ENCODE measurements at places on chromosomes 3 and 15.

DNA sequence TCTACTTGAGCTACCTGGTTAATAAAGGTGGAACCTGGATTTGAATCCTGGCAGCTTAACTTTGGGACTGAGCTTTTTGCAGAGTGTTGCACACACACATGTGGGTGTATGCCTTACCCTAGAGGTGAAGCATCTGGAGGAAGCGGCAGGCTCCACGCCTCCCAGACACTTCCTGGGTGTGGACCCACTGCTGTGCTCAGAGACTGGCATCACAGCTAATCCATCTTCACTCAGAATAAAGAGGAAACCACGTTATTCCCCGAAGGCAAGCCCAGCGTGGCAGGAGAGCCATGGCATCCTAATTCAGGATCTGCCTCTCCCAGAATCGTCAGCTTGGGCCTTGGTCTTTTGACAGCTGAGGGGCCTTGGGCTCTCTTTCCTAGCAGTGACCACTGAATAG, 25.5 kb downstream of the CCDC13 start:
- no peak for DNase-seq

GRCh38 chr3:141080431-141080830, 29.3 kb downstream of the SPSB4 start:
- no peak for DNase-seq

- no peak for DNase-seq
Measured at GRCh38 chr15:49538520-49538919, 82.1 kb downstream of the FAM227B start.

- no peak for DNase-seq
Measured at GRCh38 chr3:178465260-178466180, 70.7 kb upstream of the KCNMB2 start.

DNA sequence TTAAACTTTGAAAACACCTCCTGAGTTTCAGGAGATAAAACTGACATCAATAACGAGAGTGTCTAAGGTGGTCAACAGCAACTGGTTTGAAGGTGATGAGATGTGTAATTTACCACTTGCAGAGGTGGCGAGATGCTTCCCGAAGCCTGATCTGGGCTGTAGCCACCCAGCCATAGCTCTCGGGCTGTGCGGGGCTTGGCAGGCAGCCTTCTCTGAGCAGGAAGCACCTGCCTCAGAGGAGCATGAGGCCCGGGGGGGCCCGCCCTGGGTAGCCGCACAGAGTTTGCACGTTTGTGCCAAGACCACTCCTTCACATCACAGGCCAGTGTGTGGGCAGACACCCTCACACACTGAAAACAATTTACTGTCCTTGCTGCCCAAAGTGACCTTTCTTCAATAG, 220.3 kb downstream of the CACNA2D3 start:
- DNase-seq: no peak

GRCh38 chr3:77039606-77040171, at the start of gene ROBO2:
ROBO2 (plus strand) TSS chr3:77040099; CDS start chr3:77040786, 687 bp downstream.
- DNase-seq: no peak

DNA sequence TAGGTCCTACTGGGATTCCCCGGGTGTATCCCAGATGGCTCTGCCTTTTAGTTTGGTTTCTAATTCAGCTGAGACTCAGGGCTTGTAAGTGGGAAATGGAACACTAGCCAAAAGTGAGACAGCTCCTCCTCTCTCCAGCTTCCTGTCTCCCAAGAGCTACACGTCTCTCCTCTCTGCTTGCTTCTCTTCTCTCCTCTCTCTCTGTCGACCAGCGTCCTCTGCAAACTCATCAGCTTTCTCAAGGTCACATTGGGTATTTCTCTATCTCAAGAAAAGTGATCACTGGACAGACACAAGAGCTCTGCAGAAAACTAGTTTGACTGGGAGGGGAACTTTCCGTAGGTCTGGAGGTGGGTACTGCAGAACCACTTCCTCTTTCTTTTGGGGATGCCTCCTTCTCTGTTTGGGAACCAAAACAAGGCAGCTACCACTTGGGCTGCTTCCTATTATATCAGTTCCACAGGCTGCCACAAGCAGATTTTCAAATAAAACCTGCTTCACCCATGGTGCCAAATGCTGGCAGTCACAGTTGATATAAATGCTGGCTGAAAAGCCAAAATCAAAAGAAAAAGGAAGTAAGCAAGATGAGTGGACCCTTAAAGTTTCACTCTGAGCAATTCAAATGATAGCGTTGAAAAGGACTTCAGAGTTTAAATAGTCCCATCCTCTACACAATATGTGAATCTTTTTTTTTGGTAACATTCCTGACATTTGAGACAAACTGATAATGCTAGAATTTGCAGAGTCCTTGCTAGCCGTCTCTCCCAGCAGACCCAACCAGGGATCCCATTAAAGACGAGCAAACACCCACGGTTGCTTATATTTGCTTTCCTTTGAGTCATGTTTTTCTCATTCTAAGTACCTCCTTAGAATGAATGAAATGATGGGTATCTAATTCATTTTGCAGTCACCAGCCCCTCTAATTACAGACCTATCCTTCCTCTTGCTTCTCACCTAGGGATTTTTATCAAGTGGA, 7.2 kb upstream of the DYNC1LI1 start:
- no peak for DNase-seq

DNA sequence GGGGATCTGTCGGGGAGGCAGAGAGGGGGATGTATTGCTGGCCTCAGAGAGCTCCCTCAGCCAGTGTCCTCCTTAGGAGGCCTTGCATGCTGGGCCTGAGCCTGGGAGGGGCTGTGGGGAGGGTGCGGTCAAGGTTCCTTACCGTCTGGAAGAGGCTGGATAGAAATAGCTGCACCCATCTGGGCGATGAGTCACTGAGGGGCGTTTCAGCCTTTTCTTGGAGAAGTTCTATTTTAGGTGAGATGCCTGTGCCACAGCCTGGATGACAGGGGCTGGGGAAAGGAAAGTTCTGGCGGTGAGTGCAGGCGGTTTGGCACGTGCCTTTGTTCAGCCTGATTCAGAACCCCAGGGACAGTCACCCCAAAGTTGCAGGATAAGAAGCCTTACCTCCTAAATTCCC, 35.7 kb upstream of the APEH start:
- no peak for DNase-seq

GRCh38 chr3:195573611-195574496, 9.9 kb downstream of the APOD start:
- no peak for DNase-seq

DNA sequence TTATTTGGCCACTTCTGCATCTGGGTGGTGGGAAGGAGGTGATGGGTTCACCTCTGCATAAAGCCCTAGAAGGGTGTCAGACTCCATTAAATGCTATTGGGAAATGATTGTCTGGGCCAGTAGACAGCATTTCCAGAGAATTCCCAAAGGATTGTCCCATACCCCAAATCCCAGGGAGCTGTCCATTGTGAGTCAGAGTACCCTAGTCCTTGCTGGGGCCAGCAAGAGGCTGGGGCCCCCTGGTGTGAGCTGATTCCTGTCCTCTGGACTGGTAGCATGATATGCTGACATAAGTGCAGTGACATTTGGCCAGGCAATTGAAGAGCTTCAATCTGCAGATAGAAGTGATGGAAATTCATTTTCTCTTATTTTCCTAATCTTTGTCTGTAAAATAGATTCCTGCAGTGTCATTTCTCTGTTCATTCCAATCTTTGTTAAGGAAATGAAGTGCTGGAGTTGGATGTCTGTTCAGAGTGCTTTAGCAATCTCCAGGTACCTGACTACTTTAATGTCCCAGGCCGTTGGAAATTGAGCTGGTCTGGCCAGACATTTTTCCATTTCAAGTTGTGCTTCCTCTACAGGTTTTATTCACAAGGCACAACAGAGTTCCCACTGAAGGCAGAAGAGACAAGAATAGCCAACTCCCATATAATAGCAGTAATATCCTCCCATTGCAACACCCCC, 91.2 kb downstream of the RPLP1 start:
- no peak for DNase-seq

DNA sequence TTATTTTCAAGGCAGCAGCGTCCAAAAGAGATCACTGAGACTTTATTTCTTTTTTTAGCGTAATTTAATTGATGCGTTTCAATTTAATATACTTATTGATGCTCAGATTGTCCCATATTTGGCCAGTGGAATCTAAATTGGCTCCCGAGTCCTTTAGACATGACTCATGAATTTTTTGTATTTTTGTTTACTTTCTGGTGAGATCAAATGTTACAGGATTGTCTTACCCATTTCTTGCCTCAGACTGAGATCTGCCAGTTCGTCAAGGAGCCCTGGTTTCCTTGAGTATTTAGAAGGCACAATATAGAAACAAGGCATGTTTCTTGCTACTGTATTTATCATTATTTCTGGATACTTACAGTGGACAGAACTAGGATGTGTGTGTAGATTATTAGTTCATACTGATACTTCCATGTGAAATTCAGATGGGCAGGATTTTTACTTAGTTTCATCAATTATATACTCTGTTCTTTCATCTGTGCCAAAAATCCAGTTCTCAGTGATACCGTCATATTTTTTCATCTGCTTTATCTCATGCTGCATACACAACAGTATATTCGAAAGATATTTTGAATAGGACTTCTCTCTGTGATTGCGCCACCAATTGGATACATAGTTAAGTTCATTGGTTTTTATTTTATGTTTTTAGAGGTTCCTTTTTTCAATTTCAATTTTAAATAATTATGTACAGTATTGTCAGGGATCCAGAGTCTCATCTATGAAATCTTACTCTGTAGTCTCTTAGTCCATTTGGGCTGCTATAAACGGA, 436.9 kb upstream of the C2CD4B start:
- no peak for DNase-seq

GRCh38 chr3:114314282-114314681, 20.5 kb downstream of the TIGIT start:
- no peak for DNase-seq

GRCh38 chr3:105781871-105782270, 86.9 kb downstream of the CBLB start:
- no peak for DNase-seq

GRCh38 chr3:46416811-46417510, 9.9 kb downstream of the CCRL2 start:
- no peak for DNase-seq

DNA sequence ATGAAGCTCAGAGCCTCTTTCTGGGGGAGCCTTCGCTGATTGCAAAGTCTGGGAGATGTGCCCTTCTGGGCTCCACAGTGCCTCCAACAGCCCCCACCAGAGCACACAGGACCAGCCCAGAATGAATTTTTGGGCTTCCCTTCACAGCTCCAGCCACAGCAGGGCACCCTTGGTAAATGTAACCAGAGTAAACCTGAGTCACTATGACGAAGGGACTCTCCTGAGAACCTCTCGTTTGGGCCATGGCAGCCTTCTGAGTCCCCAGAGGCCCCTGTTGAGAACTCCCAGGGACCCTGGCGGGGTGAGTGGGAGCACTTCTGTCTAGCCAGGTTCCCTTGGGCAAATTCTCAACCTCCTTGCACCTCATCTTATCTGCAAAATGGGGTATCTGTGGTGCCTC, 20.8 kb downstream of the FAM3D start:
- no peak for DNase-seq

- DNase-seq: no peak
Measured at GRCh38 chr3:101567528-101568317, 6.1 kb downstream of the TRMT10C start.

GRCh38 chr15:57550640-57551039, 41.1 kb upstream of the MYZAP start:
- no peak for DNase-seq

- DNase-seq: no peak
Measured at GRCh38 chr3:2579206-2579605, 480.5 kb downstream of the CNTN4 start.

GRCh38 chr3:9721700-9722060, 9.9 kb upstream of the BRPF1 start:
- DNase-seq: no peak

All from activated naive CD4-positive, alpha-beta T cell (primary cell).